ENCODE measurements at places on chromosomes 4 and X.
A peak's percentile ranks its signal among the peaks of the same experiment; 100 is the strongest.

GRCh38 chr4:102281171-102281839 is 64.0 kb downstream of the SLC39A8 start:
- no peak for DNase-seq

- DNase-seq: no peak
These were observed 283.6 kb downstream of the CFAP299 start for GRCh38 chr4:80619070-80619674.

- DNase-seq: no peak
These were observed 141.1 kb upstream of the NDST3 start for GRCh38 chr4:117893207-117893606.

DNA sequence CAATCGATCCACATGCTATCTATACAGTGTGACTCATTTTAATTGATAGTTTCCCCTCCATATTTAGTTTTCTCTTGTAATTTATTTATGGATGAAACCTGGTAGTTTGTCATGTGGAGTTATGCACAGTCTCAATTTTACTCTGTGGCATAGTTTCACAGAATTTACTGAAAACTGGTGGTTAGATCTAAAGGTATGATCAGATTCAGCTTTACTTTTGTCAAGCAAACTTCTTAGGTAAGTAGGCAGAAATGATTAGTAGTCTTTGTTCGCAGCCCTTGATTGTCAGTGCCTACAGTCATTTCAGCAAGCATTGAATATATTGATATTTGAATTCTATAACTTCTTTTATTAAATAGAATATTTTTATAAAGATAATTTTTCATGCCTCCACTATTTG is 2.5 kb downstream of the ADD1 start:
- no peak for DNase-seq

DNA sequence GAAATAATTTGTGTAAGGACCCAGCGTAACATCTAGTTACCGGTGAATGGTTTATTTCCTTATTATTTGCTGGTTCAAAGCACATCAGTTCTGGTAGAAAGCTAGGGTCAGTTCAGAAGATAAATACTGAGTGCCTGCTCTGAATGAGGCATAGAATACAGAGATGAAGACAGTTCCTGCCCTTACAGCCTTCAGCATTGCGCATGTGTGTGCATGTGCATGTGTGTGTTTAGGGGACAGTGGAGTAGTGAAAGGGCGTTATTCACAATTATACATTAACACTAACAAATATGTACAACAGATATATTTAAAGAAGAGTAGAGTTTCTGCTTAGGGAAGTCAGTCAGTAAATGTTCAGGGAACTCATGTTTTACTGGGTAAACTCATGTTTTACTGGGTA is 29.1 kb downstream of the CEP135 start:
- DNase-seq: no peak

DNA sequence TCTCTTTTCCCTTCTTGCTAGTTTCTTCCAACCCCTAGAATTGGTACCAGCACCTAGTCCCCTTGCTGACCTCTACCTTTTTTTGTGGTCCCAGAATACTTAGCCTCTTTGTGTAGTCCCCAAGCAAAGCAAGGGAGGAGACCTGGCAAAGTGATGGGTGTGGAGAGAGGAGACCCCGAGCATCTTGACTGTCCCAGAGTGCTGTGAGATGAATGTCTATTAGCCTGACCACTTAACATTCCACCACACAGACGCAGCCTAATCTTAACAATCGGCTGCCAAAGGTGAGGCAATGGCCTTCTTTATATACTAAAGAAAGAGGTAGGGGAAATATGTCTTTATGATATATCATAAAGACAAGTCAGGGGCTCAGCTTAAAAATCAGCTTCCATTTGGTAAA is 55.9 kb downstream of the TRIM2 start:
- DNase-seq: no peak

DNA sequence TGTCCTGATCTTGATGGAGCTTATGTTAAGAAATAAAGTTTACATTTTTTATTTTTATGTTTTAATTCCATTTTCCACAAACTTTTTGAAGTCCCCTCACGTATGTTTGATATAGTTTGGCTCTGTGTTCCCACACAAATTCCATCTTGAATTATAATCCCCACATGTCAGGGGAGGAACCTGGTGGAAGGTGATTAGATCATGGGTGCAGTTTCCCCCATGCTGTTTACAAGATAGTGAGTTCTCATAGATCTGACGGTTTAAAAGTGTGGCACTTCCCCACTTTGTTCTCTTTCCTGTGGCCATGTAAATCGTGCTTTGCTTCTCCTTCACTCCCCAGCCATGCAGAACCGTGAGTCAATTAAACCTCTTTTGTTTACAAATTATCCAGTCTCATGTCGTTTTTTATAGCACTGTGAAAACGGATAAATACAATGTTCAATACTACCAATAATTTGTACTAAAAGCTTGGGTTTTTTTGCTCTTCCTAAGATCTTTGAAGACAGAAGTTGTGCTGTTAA is 89.8 kb downstream of the PAPSS1 start:
- no peak for DNase-seq

GRCh38 chr4:25925486-25926201 is 11.6 kb downstream of the SMIM20 start:
- peak; percentile 44 for DNase-seq

- DNase-seq: no peak
These were observed 193.9 kb upstream of the SPOCK3 start for GRCh38 chr4:167428156-167428555.

DNA sequence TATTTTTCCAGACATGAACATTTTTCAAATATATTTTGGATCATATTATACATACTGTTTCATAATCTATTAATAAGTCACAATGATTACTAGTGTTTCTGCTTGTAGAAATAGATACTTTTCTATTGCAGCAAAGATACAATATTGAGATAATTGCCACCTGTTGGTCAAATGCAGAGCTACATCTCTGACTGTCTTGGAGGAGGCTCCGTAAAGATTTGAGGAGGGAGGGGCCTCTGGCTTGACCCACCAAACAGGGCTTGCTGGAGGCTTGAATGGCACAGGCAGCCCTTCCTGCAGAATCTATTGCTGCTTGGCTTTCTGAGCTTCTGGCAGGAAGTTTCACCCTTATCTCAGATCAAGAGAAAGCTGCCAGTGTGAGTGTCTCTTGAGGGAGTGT is 99.3 kb upstream of the ARMCX2 start:
- DNase-seq: no peak

DNA sequence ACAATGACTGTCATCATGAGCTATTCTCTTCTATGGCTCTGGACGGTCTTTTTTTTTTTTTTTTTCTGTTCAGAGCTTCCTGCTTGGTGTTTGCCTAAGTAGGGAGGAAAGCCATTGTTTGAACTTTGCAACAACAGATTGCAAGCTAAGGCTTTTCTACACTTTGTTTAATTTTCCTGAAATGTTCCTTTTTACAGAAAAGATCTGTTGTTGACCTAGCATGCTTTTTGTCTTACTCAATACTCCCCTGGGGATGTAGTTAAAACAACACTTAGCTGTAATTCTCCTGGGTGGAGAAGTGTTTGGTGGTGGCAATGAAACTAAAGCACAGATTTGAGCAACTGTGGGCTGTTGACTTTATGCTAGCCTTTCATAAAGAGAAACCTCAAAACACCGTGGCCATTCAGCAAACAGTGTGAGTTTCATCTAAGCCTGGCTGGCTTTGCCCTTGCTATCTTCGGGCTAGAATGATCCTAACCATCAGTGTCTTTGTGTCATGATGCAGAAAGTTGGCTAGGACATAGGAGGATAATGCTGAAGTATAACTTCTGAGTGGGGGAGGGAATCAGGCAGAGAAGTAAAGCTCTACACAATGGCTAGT is 110.5 kb downstream of the ANXA3 start:
- DNase-seq: peak; percentile 42

GRCh38 chrX:24945009-24945408 is 70.8 kb downstream of the ARX start:
- no peak for DNase-seq

- DNase-seq: no peak
These were observed 14.7 kb downstream of the CNOT6L start for GRCh38 chr4:77804471-77804870.

DNA sequence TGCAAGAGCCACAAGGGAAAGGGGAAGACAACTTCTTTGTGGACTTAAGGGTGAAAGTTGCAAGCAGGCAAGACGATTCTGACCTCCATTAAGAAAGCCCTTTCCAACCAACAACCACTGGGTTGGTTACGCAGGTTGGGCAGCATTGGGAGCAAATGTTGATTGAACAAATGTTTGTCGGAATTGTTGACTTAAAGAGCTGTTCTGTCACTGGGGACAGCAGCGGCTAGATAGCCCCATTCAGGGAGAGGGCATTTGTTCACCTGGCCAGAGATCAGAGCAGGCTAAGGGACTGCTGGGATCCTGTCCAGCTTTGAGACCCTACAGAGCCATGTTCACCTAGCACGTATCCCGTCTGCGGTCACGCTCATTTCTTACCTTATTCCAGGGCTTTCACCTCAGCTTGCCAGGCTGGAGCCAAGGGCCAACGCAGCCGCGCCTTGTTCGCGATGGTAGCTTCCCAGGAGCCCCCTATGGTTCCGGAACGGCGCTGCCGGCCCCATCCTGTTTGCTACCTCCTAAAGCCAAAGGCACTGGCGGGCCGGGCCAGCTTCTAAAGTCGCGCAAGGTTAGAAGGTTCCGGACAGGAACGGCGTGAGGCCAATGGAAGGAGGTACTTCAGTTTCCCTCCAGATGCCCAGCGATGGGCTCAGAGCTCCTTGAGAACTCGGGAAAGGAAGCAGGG is 24.6 kb downstream of the F9 start:
- no peak for DNase-seq

- no peak for DNase-seq
These were observed 223.4 kb downstream of the VEGFC start for GRCh38 chr4:176569301-176569700.

DNA sequence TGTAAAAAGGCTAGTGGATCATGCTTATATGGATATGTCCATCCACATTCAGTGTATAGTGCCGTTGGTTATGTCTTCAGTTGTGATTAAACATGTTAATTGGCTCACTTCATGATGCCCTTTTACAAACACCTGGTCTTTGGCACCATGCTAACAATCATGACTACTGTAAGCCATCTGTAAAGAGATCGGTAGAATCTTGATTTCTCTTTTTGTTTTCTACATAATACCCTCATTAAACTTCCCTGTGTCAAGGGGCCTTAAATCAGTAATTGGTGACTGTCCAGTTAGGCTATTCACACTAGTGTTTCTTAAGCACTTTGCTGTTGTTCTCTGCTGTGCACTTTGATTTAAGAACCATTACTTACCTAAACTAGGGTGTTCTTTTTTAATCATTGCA is 475.2 kb downstream of the RPA4 start:
- DNase-seq: no peak

GRCh38 chrX:34147345-34147744 is 15.2 kb upstream of the FAM47A start:
- DNase-seq: no peak

GRCh38 chrX:71366674-71367256 is 608 bp downstream of the TAF1 start:
- no peak for DNase-seq

- DNase-seq: no peak
These were observed 58.8 kb downstream of the PPP3CA start for GRCh38 chr4:101288365-101289145.

- no peak for DNase-seq
These were observed 34.8 kb upstream of the CXCL6 start for GRCh38 chr4:73801692-73802091.

DNA sequence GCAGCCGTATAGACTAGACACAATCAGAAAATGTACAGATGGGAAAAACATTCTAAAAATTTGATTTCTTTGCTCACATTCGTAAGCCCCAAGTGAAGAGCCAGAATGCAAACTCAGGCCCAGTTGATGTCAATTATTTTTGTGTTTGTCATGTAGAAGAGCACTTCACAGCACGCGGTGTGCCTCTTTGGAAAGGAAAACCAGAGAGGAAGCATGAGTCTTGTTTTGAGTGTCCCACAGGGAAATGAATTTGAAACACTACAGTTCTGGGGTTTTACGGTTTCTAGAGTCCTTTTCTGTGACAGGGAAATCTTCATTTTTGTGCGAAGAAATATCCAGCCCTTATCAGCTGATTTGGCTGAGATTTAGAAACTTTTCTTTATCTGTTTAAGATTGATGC is 554.6 kb upstream of the BOD1L1 start:
- DNase-seq: no peak

GRCh38 chrX:39802354-39802753 is 295.4 kb downstream of the BCOR start:
- no peak for DNase-seq

DNA sequence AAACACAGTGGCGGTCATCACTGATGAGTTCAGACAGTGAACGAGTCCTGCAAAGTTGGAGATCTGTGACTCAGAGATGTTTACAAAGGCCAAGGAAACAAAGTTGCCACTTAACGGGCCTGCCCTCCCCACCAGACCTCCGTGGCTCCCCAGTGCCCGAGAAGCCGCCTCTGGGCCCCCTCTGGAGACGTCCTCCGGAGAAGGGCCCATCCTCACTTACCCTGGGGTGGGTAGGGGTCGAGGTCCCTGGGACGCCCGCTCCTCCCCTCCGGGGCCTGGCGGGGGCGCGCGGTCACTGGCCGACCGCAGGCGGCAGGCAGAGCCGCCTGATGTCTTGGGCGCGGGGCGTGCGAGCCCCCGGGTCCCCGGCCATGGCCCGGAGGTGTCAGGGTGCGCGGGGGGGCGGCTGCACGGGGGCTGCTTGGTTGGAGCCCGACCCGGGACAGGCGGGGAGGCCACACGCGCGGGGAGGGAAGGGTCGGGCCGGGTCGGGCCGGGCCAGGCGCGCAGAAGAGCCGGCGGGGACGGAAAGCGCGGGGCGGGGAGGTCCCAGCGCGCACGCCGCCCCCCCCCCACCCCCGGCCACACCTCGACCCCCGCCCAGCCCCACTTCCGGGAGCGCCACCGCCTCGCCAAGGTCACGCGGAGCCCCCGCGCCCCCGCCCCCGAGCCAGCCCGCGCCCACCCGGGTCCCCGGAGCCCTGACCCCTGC is 529 bp downstream of the DHRSX start:
- no peak for DNase-seq

DNA sequence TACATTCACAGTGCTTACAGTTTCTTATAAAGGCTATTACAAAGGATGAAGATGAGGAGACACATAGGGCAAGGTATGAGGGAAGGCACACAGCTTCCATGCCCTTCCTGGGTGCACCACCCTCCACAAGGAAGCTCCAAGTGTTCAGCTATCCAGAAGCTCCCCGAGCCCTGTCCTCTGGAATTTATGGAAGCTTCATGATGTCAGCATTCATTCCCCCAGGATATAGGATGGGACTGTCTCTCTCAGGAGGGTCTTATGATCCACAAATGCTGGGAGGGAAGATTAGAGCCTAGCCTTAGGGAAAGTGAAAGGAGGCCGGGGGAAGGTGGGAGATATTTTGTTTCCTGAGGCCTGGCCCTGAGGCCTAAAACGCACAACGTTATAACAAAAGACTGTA is 236.0 kb downstream of the ANK2 start:
- DNase-seq: no peak

- DNase-seq: no peak
These were observed 41.0 kb downstream of the MAP7D3 start for GRCh38 chrX:136210243-136210642.

DNA sequence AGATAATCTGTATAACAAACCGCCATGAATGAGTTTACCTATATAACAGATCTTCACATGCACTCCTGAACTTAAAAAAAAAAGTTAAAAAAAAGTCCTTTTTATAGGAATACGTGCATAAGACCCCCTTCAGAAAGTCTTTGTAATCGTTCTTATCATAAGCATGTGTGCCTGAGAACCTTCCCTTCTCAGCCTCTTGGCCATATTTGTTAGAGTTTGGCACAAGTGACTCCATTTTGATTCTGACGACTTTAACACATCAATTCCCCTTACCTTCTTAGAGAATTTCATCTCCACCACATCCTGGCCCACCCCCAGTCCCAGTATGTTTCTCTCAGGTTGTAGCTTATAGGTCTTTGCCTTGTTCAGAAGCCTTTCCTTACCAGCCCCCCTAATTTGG is 16.0 kb upstream of the ANXA5 start:
- DNase-seq: no peak
